ENCODE measurements at places on chromosomes 5 and 9.

- no peak for DNase-seq
These were observed 308.9 kb downstream of the TLE4 start for GRCh38 chr9:79880626-79881025.

GRCh38 chr9:127793093-127793708 is 7.4 kb downstream of the CDK9 start:
- DNase-seq, result peak; percentile 79

DNA sequence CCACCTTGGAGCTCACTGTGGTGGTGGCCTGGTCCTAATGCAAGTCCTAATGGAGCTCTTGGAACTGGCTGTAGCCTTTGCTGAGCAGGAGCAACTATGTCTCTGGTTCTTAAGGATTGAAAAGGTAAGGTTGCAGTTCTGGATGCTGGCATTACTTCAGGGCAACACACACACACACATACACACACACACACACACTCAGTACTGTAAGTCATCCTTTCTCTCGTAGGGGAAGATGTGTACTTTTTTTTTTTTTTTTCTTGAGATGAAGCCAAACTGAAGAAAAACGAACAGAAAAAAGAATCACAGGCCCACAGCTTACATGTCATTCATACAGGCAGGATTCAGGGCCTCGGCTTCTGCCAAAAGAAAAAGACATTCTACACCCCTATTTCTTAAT is 81.1 kb upstream of the RPS23 start:
- DNase-seq, result no peak

DNA sequence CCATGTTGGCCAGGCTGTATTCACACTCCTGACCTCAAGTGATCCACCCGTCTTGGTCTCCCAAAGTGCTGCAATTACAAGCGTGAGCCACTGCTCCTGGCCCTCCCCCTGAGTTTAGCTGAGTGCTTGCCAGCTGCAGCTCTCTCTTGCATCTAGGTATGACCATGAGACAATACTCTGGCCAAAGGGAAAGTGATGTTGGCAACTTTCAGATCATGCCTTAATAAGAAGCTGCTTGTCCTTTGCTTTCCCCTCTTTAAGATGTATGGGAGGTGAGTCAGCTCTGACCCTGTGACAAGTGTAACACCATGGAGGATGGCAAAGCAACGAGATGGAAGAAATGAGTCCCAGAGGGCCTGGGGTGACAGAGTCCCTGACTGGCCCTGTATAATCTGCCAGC is 18.7 kb upstream of the DCAF12 start:
- DNase-seq, result no peak

GRCh38 chr5:151469386-151469785 is 22.0 kb downstream of the SLC36A1 start:
- no peak for DNase-seq

- DNase-seq, result no peak
These were observed 92.3 kb upstream of the COL5A1 start for GRCh38 chr9:134549336-134549735.

GRCh38 chr9:3971391-3972082 is 328.3 kb downstream of the GLIS3 start:
- DNase-seq, result no peak

GRCh38 chr5:77844623-77845323 is 68.6 kb upstream of the TBCA start:
- no peak for DNase-seq

DNA sequence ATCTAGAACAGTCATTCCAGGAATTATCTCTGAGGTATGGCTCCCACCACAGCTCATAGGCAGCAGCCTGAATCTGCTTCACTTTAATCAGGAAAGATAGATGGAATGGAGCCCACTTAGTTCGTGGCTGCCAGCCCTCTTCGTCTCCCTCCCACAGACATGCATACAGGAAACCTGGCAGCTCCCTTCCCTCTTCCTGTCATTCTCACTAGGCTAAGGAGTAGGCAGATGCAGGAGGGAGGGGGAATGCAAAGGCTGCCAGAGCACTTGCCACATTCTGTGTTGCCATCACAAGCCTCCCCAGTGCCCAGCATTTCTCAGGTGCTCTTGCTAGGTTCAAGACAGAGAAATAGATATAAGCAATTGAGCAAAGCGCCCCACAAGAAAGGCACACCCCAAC is 378.9 kb downstream of the ELAVL2 start:
- peak; percentile 77 for DNase-seq

GRCh38 chr9:98024702-98025101 is 31.8 kb upstream of the NANS start:
- no peak for DNase-seq

GRCh38 chr9:84439250-84439649 is 98.7 kb upstream of the SLC28A3 start:
- no peak for DNase-seq

DNA sequence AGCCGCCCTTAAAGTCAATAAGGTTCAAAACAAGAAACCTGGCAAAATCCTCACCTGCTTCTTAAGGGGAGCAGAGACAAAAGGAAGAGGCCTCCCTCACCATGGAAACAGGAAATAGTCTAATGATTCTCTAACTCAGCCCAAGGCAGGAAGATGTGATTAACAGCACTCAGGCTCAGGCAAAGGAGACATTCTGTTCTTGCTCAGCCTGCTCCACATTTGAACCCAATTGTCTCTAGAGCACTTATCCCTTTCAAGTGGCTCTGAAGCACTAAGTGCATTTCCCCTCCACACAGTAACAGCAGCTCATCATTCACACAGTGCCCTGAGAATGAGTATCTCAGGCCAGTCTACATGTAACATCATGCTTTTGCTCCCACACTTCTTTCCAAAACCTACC is 72.3 kb downstream of the NIPSNAP3B start:
- DNase-seq, result no peak

DNA sequence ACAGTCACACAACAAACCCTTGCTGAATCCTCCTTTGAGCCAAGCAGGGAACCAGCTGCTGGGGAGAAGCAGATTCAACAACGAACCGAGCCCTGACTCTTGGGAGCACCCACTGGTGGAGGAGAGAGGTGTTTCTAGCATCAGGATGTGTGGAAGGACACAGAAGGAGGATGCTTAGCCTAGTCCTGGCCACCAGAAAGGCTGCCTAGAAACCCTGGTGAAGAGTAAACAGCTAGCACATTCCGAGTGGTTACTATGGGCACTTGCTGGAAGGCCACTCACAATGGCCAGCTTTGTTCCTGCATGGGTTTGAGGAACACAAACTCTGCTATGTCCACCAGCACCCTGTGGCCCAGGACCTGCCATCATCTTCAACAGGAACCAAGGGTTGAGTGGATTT is 1.8 kb downstream of the TIFAB start:
- DNase-seq, result no peak

DNA sequence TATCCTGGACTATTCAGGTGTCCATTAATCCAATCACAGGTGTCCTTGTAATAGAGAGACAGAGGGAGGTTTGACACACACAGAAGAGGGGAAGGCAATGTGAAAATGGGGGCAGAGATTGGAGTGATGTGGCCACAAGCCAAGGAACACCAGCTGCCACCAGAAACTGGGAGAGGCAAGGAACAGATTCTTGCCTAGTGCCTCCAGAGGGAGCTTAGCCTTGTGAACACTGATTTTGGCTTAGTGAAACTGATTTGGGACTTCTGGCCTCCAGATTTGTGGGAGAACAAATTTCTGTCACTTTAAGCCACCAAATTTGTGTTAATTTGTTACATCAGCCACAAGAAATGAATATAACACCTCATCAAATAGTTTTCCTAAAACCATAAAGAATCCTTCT is 416.2 kb downstream of the ENC1 start:
- DNase-seq, result no peak

DNA sequence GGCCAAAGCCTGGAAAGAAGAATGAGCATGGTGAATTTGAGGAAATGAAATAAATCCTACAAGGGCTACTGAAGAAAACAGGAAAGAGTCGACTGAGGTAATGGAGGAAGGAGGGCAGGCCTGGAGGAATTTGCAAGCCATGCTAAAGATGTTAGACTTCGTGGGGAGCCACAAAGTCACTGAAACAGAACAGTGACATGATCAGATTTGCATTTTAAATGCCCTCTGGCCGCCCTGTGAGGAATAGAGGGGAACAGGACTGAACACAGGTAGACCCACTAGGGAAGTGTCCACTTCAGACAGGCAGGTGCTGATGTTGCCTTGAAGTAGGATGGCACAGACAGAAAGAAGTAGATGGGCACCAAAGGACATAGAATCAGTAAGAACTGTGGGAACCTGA is 42.8 kb upstream of the RLN1 start:
- no peak for DNase-seq

GRCh38 chr9:135887021-135887507 is 20.3 kb downstream of the CAMSAP1 start:
- peak; percentile 53 for DNase-seq

- DNase-seq, result no peak
These were observed 22.6 kb downstream of the IRX4 start for GRCh38 chr5:1860021-1860610.

GRCh38 chr5:55276771-55277170 is 30.7 kb downstream of the DHX29 start:
- no peak for DNase-seq

GRCh38 chr5:79873187-79873586 is 117.9 kb downstream of the MTX3 start:
- no peak for DNase-seq

- DNase-seq, result no peak
These were observed 2.4 kb upstream of the SMC2 start for GRCh38 chr9:104091708-104092107.

GRCh38 chr5:169695919-169696490 is 58.9 kb downstream of the DOCK2 start:
- DNase-seq, result no peak

GRCh38 chr9:113645978-113646253 is 182.4 kb downstream of the RGS3 start:
- DNase-seq, result no peak

DNA sequence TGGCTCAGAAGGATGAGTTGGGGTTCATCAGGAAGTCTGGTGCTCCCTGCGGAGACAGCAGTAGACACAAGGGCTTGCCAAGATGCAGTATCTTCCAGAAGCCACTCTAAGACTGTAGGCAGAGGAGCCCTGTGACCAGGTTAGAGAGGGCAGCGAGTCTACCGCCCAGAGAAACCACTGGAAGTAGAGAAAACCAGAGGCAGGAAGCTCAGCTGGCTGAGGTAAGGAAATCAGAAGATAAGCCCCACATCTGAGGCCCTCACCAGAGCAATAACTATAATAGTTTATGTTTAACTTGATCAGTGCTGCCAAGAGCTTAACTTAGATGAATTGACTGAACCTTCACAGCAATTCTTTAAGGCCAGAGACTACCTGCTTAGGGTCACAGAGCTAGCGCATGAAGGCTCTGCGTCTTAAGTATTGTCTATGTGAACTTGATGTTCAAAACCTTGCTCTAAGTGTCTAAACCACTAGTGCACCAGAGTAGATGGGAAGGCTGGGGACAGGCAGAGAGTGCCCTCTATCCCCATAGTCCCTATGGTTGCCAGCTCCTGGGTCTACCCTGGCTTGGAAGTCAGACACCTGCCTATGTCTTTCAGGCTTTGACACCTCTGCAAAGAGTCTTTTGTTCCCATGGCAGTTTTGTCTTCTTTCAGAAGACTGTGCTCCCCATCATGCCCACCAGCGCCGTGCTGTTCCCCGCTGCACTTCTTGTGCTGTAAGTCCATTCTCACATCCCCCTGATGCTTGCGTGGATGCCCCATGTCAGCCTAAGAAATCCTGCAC is 228.2 kb upstream of the KLF4 start:
- no peak for DNase-seq

DNA sequence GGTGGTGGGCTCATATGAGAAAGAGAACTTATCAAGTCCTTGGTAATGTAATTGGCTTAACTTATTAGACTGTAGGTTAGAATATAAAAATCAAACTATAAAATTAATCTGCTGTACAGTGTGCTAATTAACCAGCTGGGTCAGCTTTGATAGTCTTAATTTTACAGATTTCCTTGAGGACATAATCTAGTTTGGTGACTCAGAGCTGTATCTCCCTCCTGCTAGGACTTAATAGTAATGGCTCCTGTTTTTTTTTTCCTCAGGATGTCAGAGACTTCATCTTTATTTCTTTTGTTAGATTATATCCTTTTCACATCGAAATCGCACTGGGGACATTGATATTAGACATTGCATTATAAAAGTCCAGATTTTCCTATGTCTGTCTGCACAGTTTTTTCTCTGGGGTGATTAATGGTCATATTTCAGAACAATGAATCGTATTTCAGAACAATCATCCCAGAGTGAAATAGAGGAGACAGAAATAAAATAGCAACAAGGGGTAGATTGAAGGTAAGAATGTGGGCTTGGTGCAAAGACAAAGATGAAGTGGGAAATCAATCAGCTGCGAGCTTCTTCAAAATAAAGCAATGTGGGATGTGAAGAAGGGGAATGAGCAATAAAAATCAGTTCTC is 346.4 kb upstream of the RIOK2 start:
- no peak for DNase-seq

- DNase-seq, result no peak
These were observed 32.8 kb upstream of the IL17B start for GRCh38 chr5:149411738-149412519.

GRCh38 chr5:159231167-159231566 is 21.8 kb upstream of the RNF145 start:
- no peak for DNase-seq

DNA sequence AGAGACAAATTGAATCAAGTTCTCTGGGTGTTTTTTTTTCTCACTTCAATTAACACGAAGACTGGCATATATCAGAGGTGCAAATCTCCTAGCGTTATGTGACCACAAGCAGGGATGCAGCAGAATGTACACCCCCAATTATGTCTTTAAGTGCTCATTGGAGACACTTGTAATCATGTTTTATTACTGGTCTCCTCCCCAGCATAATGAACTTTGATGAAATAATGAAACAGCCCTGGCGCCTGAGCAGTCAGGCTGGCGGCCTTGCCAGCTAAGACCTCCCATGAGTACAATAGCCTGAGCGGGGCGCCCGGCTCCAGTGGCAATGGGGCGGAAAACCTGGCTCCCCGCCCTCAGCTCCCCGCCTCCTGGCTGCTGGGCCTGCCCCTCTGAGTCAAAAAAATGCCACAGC is 209.4 kb upstream of the MSX2 start:
- peak; percentile 17 for DNase-seq

- DNase-seq, result no peak
These were observed 1231.1 kb upstream of the ACO1 start for GRCh38 chr9:31153250-31153840.

- DNase-seq, result no peak
These were observed 336.0 kb downstream of the PDE4D start for GRCh38 chr5:59557572-59557971.

- no peak for DNase-seq
These were observed 134.2 kb upstream of the MARCHF11 start for GRCh38 chr5:16313761-16314160.

- DNase-seq, result no peak
These were observed 398.8 kb downstream of the NFIB start for GRCh38 chr9:13915131-13915530.

DNA sequence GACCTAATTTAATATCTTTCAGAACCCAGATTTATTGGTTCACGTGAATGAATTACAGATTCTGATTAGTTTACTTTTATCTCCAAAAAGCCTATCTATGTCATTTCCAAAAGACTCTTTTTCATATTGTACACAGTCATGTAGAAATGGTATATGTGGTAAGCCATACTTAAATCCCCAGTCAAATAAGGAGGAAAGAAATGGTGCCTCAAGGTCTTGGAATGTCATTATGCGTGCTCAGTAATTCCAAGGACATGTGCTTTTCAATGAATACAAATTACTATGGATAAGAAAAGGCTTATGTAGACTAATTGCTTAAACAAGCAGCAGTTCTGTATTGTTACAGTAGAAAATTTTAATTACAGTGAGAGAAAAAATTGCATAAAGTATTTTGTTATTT is 64.1 kb upstream of the TYRP1 start:
- DNase-seq, result no peak
